Retinal pigment epithelial cell (primary cell): ENCODE measurements at places on chromosomes 16 and 17.
A peak's percentile ranks its signal among the peaks of the same experiment; 100 is the strongest.

DNA sequence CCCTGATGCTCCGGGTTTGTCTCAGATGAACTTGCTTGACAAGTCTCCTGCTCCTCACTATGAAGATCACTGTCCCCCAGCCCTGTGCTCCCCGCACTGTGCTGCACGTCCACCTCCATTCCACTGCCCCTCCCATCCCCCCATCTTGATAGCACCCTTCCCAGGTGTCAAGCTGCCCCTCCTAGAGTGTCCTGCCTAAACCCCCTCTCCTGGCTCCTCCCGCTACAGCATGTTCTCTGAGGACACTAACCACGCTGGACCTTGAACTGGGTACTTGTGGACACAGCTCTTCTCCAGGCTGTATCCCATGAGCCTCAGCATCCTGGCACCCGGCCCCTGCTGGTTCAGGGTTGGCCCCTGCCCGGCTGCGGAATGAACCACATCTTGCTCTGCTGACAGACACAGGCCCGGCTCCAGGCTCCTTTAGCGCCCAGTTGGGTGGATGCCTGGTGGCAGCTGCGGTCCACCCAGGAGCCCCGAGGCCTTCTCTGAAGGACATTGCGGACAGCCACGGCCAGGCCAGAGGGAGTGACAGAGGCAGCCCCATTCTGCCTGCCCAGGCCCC lies 18.5 kb downstream of the DEXI start:
- no peak for DNase-seq

DNA sequence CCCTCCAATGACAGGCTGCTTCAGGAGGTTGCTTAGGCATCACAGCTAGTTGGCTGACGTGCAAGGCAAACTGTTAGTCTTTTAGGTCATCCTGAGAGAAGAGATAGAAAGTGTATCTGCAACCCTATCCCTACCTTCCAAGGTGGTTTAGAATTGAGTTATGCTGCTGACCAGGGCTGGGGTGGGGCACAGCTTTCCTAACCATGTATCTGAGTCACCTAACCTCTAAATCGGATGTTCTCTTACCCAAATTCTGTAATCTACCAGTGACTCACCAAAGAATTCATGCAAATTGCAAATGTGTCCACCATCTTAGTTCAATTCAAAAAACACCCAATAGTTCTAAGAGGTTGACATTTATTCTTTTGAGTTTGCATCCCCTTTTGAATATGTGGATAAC lies 107.2 kb upstream of the DYNLRB2 start:
- no peak for DNase-seq

DNA sequence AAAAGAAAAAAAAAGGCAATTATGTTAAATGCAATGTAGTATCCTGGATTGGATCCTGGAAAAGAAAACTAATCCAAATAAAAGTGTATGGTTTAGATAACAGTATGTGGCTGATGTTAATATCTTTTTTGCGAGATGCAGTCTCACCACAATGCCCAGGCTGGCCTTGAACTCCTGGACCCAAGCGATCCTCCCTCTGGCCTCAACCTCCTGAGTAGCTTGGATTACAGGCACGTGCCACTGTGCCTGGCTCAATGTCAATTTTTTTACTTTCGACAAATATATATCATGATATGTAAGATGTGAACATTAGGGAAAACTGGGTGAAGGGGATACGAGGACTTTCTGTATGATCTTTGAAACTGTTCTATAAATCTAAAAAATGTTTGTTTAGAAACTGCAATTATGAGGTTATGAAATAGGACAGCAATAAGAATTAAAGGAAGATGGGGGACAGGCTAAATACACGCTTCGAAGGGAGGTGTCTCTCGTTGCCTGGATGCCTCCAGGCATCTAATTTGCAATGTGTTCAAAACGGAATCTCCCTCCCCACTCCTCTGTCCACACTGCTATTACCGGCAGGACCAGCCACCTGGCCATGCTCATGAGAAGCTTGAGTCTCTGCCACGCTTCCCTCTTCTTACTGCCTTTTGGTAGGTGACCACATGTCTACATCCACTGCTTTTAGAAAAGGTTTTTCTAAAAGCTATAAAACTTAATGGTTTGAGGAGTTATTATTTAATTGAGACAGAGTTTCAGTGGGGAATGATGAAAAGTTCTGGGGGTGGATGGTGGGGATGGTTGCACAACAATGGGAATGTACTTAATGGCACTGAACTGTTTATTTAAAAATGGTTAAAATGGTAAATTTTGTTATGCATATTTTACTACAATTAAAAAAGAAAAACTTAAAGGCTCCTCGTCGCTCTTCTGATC lies 15.2 kb downstream of the UBE2O start:
- DNase-seq: no peak

DNA sequence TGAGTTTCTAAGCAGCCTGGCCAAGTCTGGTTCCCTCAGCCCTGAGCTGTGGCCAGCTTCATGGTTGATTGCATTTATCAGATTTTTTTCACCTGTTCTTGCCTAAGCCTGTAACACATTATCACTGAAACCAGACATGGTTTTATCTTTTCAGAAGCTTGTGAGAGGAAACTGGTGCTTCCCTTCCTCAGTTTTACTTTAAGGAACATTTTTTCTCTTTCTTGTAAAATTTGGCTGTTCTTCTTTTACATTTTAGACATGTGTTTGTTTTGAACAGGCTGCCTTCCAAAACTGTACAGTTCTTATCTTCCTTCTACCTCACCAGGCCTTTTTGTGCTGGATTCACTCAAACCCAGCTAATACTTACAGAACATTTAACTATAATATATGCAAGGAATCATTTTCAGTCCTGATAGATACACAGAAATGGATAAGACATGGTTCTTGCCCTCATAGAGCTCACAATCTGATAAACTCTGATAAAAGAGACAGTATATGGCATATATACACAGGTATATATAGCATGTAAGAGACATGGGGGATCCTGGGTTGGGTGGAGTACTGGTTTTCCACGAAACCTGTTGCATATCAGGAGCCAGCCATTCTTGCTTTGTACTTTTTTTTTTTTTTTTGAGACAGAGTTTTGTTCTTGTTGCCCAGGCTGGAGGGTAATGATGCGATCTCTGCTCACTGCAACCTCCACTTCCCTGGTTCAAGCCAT lies 44.5 kb downstream of the ZNRF1 start:
- DNase-seq: no peak

DNA sequence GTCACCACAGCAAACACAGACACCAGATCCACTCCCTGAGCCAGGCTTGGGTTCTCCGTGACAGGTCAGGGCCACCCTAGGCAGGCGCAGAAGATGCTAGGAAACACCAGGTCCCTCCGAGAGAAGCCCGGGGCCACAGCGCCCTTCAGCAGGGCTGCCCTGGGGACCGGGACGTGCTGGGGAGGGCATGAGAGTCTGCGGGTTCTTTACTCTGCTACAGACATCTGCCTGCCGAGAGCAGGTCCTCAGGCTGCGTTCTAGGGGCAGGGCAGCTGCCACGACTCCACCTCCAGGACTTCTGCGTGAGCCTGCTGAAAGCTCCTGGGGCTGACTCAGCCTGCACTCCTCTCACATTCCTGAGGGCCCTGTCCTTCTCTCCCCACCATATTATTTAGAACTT lies 11.4 kb downstream of the MYLK3 start:
- DNase-seq: no peak

DNA sequence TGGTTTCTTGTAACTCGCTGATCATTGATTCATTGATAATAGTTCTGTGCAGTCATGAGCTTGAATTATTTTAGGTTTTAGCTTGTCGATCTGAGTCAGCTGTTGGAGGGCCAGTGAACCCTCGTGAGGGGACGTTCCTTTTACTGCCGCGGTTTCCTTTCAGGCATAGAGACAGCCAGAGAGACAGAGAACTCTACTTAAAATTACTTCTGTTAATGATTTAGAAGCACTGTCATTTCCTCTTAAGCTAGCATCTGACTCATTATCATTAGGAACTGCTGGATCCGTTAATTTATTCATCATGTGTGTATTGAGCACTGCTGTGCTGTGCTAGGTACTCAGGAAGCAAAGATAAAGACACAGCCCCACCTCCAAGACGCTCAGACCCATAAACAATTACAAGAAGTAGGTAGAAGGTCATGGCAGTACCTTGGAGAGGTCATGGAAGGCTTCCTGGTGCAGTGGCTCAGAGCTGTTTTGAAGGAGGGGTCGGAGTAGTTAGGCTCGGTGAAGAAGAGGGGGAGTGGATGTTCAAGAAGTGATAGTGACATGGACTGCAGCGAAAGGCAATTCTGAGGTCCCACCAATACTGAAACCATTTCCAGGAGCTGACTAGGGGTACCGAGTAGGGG lies 3.3 kb downstream of the PGS1 start:
- no peak for DNase-seq

- DNase-seq: peak; percentile 20
Measured at GRCh38 chr16:8751481-8752311, 45.7 kb downstream of the TMEM186 start.

- DNase-seq: no peak
Measured at GRCh38 chr16:11201498-11202259, 54.3 kb downstream of the SOCS1 start.

DNA sequence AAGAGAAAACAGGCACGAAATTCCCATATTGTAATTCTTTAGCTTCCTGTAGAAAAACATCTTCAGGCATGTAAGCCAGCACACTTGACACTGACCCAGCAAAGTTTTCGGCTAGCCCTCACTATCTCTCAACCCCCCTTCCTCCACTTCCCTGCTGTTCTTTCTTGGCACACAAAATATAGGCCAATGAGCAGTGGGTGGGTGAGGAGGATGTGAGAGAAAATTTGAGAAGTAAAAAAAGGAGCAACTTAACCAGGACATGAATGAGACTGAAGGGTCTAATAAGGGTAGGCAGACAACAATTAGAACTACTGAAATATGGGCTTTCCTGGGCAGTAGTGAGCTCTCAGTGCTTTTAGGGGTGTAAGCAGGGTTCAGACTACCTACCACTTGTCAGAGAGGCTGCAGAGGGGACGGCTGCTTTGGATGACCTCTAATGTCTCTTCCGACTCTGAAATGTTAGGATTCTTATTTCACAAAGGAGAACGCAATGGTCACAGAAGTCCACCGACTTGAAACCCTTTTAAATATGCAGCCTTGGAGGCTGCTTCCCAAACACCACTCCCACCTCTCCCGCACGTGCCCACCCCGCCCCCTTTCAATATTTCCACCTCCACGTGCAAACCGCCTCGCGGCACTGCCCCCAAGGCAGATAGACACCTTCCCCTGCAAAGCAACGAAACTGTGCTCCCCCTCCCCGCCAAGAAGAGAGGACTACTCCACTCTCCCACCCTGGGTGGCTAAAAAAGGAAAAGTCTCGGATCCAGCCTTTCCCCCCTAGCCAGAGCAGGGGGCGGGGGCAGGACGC lies 889 bp downstream of the MBTD1 start:
- no peak for DNase-seq

DNA sequence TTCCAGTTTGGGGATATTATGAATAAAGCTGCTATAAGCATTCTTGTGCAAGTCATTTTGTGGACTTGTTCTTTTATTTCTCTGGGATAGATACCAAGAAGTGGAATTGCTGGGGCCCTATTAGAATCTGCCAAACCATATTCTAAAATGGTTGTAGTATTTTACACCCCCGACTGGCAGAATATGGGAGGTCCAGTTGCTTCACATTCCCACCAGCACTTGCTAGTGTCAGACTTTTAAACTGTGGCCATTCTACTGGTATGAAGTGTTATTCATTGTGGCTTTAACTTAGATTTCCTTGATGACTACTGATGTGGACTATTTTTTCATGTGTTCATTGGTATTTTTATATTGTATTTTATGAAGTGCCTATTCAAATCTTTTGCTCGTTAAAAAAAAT lies 18.1 kb upstream of the NUP93 start:
- DNase-seq: no peak

- DNase-seq: no peak
Measured at GRCh38 chr16:21953541-21953902, 361 bp downstream of the UQCRC2 start.

DNA sequence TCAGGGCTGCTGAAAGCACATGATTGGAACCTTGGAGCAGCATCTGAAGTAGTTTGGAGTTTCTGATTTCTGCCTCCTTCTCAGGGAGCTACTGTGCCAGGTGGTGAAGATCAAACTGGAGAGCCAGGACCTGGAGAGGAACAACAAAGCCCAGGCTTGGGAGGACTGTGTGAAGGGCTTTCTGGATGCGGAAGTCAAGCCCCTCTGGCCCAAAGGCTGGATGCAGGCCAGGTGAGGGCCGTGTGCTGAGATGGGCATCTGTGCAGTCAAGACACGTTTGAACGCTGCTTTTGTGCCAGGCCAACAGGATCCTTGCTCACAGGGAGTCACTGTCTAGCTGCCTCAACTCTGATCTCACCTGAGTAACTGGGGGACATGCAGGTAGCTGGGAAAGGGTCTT lies 23.8 kb downstream of the UBN1 start:
- DNase-seq: no peak

DNA sequence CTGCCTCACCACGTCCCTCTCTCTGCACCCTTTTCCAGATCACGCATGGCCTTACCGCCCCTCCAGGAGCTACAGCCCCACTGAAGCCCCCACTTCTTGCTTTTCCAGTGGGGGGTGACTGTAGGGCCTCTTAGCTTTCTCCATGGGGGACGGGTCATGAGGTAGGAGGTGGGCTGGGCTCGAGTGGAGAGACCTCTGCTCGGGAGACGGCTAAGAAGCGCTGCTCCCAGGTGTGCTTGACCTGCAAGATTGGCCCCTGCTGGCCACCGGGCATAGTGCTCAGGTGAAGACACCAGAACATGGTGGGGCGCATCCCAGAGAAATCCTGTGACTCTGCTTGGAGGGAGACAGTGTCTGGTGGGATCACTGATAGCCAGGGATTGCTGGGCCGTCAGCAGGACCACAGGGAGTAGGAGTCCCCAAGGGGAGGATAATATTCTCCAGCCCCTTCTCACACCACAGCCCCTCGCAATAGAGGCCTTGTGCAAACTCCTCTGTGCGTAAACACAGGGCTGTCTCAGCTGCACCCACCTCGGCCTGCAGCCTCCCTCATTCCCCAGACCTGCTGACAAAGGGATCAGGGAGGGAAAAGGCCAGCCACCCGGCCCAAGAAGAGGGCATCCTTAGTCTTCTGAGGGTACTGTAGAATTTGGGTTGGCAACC lies 8.9 kb upstream of the GALK1 start:
- no peak for DNase-seq

- DNase-seq: no peak
Measured at GRCh38 chr17:67164302-67164701, 80.7 kb downstream of the HELZ start.

DNA sequence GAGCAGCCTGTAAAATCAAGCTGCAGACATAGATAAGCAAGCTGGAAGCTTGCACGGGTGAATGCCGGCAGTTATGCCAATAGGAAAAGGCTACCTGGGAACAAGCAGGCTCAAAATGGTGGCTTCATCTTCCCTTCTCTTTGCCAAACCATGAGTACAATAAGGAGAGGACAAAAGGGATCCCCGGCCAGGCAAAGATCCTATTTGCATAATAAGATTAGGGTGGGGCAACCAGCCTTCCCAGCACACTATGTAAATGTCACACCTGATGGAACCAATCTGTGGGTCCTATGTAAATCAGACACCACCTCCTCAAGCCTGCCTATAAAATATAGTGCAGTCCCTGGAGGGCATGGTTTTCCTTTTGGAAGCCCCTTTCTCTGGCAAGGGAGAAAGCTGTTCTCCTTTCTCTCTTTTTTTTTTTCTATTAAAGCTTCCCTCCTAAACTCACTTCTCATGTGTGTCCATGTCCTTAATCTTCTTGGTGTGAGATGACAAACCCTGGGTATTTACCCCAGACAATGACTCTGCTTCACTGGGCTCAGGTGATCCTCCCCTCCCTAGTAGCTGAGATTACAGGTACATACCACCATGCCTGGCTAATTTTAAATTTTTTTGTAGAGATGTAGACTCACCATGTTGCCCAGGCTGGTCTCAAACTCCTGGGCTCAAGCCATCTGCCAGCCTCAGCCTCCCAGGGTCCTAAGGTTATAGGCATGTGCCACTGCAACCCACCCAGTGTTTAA lies 44.2 kb downstream of the PSMD12 start:
- DNase-seq: peak; percentile 17

- DNase-seq: no peak
Measured at GRCh38 chr17:31609996-31610910, 218.8 kb downstream of the RAB11FIP4 start.
